ENCODE measurements at places on chromosomes 13 and 19. TPM values are rescaled to one million over a fixed set of nuclear protein-coding genes. Genes with fewer than 3 reads are reported as not detected.
A peak's percentile ranks its signal among the peaks of the same experiment; 100 is the strongest.

- DNase-seq: no peak
- H3K36me3 ChIP-seq: no peaks in the 10 kb centered on the region
- H3K27me3 ChIP-seq: no peaks in the 10 kb centered on the region
- no peak overlapping the region for H3K27ac ChIP-seq
- no peaks in the 10 kb centered on the region for H3K4me1 ChIP-seq
These were observed 50.7 kb upstream of the SERP2 start for GRCh38 chr13:44322928-44323327.

DNA sequence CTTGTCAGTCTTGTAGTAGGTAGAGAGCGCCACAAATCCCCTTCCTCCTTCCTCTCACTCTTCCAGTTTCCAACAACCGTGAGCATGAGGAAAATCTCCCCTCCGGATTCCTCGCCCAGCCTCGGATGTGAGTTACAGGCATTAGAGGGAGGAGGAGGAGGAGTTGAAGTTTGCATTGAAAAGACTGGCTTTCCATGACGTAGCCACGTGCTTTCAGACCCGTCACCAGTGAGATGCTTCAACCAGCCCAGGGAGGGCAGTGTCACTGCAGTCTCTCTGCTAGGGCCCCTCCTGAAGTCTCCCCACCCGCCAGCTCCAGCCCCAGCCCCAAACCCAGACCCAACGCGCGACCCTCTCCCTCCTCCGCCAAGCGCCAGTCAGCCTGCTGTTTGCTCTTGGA is 442 bp upstream of the FGF14 start:
- peaks cover 45% of the 10 kb centered on the region for H3K27me3 ChIP-seq
- peak overlapping the region; percentile 78 for H3K4me3 ChIP-seq
- peak; percentile 91 for DNase-seq
- H3K27ac ChIP-seq: no peak overlapping the region
- no peaks in the 10 kb centered on the region for H3K36me3 ChIP-seq

DNA sequence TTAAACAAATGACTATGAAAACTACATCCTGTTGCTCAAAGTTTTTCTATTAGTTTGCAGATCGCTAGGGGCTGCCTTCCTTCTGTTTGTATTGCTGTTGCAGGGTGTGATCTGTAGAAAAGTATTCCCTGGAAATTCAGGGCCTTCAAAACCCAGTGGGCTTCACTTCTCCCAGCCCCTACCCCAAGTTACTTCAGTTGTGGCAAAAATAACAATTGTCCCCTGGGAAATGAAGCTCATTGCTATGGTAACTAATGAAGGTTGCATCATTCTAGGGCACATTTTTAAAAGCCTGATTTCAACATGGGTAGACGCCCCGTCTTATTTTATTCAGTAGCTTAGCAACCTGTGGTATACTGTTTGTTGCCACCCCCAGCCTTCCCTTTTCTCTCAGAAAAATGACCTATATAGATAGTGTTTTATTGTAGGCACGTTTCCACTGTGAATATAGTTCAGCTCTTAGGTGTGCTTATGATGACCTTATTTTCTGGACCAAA is 60.9 kb downstream of the WDFY2 start:
- H3K4me3 ChIP-seq: peak overlapping the region; percentile 24
- peaks cover 45% of the 10 kb centered on the region for H3K4me1 ChIP-seq
- peak overlapping the region; percentile 91 for H3K27ac ChIP-seq
- no peaks in the 10 kb centered on the region for H3K27me3 ChIP-seq
- H3K36me3 ChIP-seq: no peaks in the 10 kb centered on the region
- peak; percentile 65 for DNase-seq

LAIR2 gene
- not detected for polyA plus RNA-seq

DNA sequence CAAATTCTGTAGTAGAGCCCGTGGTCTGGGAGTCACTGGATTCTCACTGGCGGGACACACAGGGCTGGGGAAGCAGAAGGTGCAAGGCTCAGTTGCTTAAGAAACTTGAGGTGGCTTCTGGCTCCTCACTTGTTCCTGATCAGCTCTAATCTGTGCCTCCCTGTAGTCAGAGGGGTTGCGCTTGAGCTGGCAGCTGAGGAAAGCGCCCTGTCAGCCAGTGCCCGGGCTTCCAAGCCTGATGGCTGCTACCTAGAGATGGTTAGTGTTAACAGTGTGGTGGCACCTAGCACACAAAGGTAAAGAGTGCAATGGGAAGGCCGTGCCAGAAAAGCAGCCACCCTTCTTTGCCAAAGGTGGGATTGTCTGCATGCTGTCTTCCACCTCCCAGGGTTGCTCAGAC is 8.8 kb downstream of the HNRNPM start:
- H3K36me3 ChIP-seq: peaks cover 17% of the 10 kb centered on the region
- H3K27me3 ChIP-seq: no peaks in the 10 kb centered on the region

- no peak overlapping the region for H3K27ac ChIP-seq
- no peak overlapping the region for H3K4me3 ChIP-seq
- peaks cover 15% of the 10 kb centered on the region for H3K4me1 ChIP-seq
- H3K27me3 ChIP-seq: no peaks in the 10 kb centered on the region
These were observed 369.2 kb downstream of the PCDH9 start for GRCh38 chr13:66860878-66861417.

DNA sequence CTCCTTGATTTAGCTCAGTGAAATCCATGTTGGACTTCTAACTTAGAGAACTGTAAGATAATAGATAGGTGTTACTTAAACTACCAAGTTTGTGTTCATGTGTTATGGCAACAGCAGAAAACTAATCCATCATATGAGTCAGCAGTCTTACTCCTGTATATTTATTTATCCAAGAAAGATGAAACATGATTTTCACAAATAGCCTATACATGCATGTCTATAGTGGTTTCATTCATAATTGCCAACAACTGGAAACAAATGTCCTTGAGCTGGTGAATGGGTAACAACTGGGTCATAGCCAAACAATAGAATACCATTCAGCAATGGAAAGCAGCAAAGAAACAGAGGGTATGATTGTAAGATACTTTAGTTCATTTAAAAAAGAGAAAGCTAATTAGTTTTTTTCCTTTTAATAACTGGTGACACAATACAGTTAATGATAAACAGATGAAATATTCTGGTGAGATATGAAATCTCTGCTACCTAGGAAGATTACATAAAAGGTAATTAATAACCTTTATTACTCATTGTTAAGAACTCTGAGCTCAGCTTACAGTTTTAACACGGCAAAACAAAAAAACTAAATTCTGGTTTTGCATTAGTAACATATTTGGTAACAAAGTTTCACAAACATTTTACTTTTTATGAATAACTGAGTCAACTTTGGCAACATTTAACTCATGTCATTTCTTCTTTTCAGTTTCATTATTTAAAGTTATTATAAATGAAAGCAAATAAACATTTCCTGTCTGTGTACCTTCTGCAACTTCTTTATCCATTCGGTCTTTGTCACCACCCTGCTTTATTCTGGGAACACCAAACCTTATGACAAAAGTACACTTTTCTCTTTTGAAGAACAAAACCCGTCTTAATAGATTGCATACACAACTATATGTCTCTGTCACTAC is 181.3 kb downstream of the LIG4 start:
- no peaks in the 10 kb centered on the region for H3K36me3 ChIP-seq
- H3K27ac ChIP-seq: no peak overlapping the region
- H3K4me3 ChIP-seq: no peak overlapping the region
- H3K27me3 ChIP-seq: no peaks in the 10 kb centered on the region
- DNase-seq: no peak
- peaks cover 13% of the 10 kb centered on the region for H3K4me1 ChIP-seq

ZNF253 gene
- polyA plus RNA-seq: 17.6 TPM

DNA sequence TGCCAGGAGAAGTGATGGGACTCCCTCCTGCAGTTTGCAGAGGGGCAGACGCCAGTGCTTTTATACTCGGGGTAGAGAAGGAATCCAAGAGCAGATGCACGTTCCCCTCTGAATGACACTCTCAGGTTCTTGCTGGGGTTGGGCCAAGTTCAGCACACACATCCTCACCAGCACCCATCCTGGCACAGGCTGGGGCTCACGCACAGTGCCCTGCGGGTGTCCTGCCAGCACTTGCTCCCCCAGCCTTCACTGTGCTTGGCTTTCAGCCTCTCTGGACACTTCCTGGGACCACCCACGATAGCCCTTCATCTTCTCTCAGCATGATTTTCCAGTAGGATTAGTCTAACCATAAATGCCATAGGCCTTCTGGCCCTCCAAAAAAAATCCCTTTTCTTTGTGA is 158.6 kb downstream of the ZNF536 start:
- no peaks in the 10 kb centered on the region for H3K4me1 ChIP-seq
- no peaks in the 10 kb centered on the region for H3K36me3 ChIP-seq
- no peak overlapping the region for H3K4me3 ChIP-seq
- H3K27ac ChIP-seq: no peak overlapping the region

GRCh38 chr13:41658057-41658661 is 200.8 kb downstream of the RGCC start:
- no peak overlapping the region for H3K4me3 ChIP-seq
- no peak overlapping the region for H3K27ac ChIP-seq
- no peaks in the 10 kb centered on the region for H3K27me3 ChIP-seq
- DNase-seq: peak; percentile 26

DNA sequence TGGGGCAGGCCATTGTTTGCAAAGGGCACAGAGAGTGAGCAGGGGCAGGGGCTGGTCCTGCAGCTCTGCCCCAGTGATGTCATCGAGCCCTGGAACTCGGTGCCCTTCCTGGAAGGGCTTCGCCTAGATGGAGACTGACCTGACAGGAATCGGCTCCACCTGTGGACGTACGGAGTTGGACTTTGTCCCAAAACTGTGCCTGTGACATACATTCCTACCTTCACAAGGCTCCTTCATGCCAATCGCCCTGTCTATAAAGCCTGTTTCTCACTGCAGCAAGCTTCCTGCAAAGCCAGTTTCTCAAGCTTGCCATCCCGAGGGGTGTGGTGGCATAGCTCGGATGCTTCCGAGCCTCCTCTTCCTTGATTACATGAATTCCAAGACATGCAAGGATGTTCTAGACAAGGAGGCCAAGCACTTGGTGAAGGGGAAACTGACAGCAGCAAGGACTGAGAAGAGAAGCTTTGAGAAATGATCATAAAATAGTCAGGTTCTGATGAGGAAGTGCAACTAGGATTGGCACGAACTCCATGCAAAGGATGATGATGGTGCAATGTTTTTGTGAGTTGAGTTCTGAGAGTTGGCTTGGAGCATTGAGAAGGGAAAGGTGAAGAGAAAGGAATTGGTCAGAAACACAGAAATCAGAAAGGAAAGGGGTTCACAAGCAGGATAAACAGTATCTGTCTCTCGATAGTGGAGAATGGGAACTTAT is 73.6 kb upstream of the STK24 start:
- no peak overlapping the region for H3K27ac ChIP-seq
- no peak overlapping the region for H3K4me3 ChIP-seq
- H3K36me3 ChIP-seq: no peaks in the 10 kb centered on the region
- H3K4me1 ChIP-seq: no peaks in the 10 kb centered on the region

GRCh38 chr13:46565808-46566750 is 13.1 kb downstream of the LRCH1 start:
- H3K4me1 ChIP-seq: peaks cover 2% of the 10 kb centered on the region
- H3K27me3 ChIP-seq: no peaks in the 10 kb centered on the region
- DNase-seq: no peak
